ENCODE measurements at places on chromosomes 1 and 21. TPM values are rescaled to one million over a fixed set of nuclear protein-coding genes. Genes with fewer than 3 reads are reported as not detected.

The PPM1J gene
- total RNA-seq, result 1.4 TPM

The ATP6V1G3 gene
- total RNA-seq, result not detected

The SLC30A2 gene
- not detected for total RNA-seq

The FAM72C gene
- total RNA-seq, result 2.8 TPM

The SLAMF7 gene
- total RNA-seq, result 2.6 TPM

The CLIC6 gene
- 0.09 TPM for total RNA-seq

The CLDN17 gene
- not detected for total RNA-seq

The GPR61 gene
- not detected for total RNA-seq

The MAN1C1 gene
- total RNA-seq, result 0.09 TPM

The CCDC24 gene
- 6.3 TPM for total RNA-seq

The TRNP1 gene
- total RNA-seq, result 211 TPM

The POU2F1 gene
- total RNA-seq, result 2.9 TPM

The F5 gene
- total RNA-seq, result 0.10 TPM

The PCP4L1 gene
- total RNA-seq, result 0.09 TPM

The LIPI gene
- not detected for total RNA-seq

The GRIK3 gene
- not detected for total RNA-seq

The TPTE gene
- not detected for total RNA-seq

The ASPM gene
- total RNA-seq, result 22.7 TPM

The MAP3K7CL gene
- 1.5 TPM for total RNA-seq

The S100A9 gene
- total RNA-seq, result 0.38 TPM

The PSMG1 gene
- total RNA-seq, result 71.1 TPM

The DRAXIN gene
- total RNA-seq, result 0.08 TPM

The C1orf141 gene
- not detected for total RNA-seq

The ZNF644 gene
- 12.9 TPM for total RNA-seq

The ASCL5 gene
- total RNA-seq, result not detected

Data from A549 treated with RU486 at 1 μM for 4 hours (cell line).